Stimulated activated CD4-positive, alpha-beta T cell treated with anti-CD3 and anti-CD28 coated beads, Interleukin-12 subunit alpha, Interleukin-12 subunit beta, amount 100 ng/mL, for 24 hours (primary cell): ENCODE measurements at places on chromosomes 16 and 17.

GRCh38 chr17:81039854-81040758, 5.2 kb downstream of the BAIAP2 start:
- DNase-seq = no peak

GRCh38 chr16:5012887-5013286, 20.8 kb downstream of the NAGPA start:
- no peak for DNase-seq

- DNase-seq = no peak
Measured at GRCh38 chr16:27304881-27305745, 8.7 kb upstream of the IL4R start.

- no peak for DNase-seq
Measured at GRCh38 chr17:68422821-68423220, 34.5 kb downstream of the WIPI1 start.
